ENCODE measurements at places on chromosomes 2 and 18.

DNA sequence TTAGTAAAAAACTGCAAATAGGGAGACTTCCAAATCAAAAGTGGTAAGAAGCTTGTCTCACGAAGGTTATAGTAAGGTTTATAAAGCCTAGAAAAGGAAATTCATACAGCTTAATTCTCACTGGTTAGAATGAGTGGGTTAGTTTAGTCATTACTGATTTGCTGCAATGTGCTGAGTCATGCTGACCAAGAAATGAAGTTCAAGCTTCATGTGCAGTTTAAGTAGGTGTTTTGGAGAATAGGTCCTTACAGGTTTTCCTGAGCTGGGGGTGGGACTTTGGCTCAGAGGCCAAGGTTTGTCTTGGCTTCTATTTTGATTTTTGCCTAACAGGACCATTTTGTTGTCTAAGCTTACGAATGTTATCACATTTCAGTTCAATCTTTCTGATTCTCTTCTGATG lies 15.1 kb downstream of the CLIP4 start:
- DNase-seq = peak; percentile 91

DNA sequence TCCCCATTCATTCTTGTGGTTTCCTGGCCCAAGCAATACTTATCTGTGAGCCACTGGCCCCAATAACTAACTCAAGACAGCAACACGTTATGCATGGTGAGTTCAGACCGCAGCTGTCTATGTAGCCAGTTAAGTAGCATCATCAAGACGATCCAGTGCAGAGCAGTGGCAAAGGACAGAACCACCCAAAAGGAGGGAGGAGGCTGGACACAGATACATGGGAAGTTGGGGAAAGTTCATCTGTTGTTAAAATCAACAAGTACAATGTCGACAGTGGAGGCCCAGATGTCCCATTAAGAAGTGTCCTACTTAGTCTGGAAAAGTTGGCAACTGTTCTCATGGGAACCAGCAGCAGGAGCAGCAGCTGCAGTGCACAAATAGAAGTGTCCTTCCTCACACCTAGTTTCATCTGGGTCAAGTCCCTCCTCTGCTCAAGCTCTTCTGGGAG lies 106.9 kb upstream of the THOC1 start:
- DNase-seq = no peak

DNA sequence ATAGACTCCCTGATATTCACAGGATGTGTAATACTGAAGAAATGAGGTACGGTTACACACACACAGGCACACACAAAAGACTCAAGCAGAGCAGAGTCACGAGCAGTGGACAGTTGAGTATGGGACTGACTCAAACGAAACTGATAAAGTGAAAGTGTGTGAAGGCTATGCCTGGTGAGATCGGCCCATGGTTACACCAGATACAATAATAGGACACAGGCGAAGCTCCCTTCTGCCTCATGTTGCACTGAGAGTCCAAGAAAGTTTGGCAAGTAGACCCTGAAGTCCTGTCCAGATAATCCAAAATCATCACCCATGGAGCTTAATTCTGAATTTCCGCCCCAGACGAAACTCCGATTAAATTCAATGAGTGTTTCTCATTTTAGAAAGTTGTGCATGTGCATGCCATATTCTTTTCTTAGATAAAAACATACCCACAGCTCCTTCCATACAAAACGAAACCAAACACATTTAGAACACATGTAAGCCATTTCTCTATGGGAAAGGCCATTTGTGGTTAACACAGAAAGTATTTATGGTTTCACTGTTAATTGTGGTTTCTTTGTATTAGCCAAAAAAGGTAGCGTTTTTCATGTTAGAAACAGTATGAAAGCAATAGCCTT lies 567.6 kb downstream of the PLCL1 start:
- DNase-seq = no peak

- DNase-seq = no peak
Observed at GRCh38 chr2:235507928-235508327, 14.1 kb downstream of the AGAP1 start.

GRCh38 chr2:66127656-66128055 lies 307.3 kb upstream of the MEIS1 start:
- DNase-seq = no peak

GRCh38 chr2:179020156-179020750 lies 29.7 kb downstream of the CCDC141 start:
- DNase-seq = no peak

- DNase-seq = no peak
Observed at GRCh38 chr2:23042216-23042906, 342.6 kb upstream of the KLHL29 start.

- no peak for DNase-seq
Observed at GRCh38 chr2:220123751-220124150, 496.3 kb downstream of the SLC4A3 start.

- no peak for DNase-seq
Observed at GRCh38 chr2:119104414-119104813, 54.1 kb downstream of the C1QL2 start.

- DNase-seq = no peak
Observed at GRCh38 chr2:101231240-101231639, 21.4 kb upstream of the CNOT11 start.

- no peak for DNase-seq
Observed at GRCh38 chr2:239746559-239747246, 278.4 kb downstream of the NDUFA10 start.

- no peak for DNase-seq
Observed at GRCh38 chr2:239351687-239352086, 49.1 kb downstream of the HDAC4 start.

- DNase-seq = no peak
Observed at GRCh38 chr2:234422273-234422732, 74.6 kb downstream of the ARL4C start.

GRCh38 chr18:58590254-58590653 lies 38.6 kb downstream of the ALPK2 start:
- no peak for DNase-seq

DNA sequence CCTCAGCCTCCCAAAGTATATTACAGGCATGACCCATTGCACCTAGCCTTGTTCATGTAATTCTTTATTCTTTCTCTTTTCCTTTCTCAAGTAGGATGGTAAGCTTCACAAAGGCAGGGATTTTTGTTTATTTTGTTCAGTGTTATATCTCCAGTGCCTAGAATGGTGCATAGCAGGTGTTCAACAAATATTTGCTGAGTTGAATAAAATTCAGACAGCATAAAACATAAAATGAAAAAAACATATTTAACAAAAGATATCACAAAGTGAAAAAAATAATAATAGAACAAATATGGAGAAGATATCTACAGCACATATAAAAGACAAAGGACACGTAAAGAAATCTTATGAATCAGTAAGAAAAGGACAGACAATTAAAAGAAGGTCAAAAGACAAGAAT lies 8.8 kb downstream of the PREPL start:
- no peak for DNase-seq

GRCh38 chr2:49404108-49404507 lies 249.8 kb upstream of the FSHR start:
- DNase-seq = no peak

- DNase-seq = no peak
Observed at GRCh38 chr2:141316606-141317005, 814.2 kb downstream of the LRP1B start.

DNA sequence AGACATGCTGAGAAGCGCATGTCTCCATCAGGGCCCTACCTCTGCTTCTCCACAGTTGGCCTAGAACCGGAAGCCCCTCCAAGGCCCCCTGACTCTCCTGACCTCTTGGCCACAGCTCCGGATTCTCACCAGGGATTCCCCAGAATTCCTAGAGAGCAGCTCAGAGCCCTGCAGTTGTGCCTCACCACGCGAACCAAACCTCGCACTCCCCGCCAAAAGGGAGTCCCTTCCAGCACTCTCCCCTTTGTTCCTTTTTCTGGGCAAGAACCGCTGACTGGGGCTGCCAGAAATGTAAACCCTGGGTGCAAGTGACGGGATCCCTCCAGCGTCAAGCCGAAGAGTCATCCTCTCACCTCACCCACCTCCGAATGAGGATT lies 36.7 kb downstream of the AFF3 start:
- no peak for DNase-seq

- DNase-seq = peak; percentile 13
Observed at GRCh38 chr2:197145471-197146056, 165.0 kb downstream of the ANKRD44 start.

DNA sequence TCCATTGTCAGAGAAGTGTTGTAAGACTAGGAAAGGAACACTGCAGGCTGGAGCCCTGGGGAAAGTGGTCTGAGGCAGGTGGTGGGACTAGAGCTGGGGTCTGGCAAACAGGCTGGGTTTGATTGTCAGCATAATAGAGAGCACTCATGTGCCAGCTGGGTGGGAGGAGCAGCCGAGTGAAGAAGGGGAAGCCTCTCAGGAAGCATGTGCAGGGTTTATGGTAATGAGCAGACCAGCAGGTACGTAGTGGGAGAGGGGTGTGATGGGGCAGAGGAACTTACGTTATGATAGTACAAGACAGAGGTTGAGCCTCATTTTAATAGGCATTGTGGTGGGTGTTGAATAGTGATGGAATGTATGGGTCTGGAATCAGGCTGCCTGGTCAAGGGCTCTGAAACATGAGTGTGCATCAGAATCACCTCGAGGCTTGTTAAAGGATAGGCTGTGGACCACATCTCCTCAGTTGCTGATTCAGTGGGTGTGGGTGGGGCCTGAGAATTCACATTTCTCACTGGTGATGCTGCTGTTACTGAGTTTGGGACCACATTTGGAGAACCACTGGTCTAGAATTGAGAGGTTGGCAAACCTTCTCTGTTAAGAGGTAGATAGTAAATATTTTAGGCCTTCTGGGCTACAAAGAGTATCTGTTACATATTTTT lies 1.7 kb upstream of the MGAT5 start:
- DNase-seq = no peak

GRCh38 chr2:99806758-99807157 lies 316.9 kb upstream of the REV1 start:
- DNase-seq = no peak

DNA sequence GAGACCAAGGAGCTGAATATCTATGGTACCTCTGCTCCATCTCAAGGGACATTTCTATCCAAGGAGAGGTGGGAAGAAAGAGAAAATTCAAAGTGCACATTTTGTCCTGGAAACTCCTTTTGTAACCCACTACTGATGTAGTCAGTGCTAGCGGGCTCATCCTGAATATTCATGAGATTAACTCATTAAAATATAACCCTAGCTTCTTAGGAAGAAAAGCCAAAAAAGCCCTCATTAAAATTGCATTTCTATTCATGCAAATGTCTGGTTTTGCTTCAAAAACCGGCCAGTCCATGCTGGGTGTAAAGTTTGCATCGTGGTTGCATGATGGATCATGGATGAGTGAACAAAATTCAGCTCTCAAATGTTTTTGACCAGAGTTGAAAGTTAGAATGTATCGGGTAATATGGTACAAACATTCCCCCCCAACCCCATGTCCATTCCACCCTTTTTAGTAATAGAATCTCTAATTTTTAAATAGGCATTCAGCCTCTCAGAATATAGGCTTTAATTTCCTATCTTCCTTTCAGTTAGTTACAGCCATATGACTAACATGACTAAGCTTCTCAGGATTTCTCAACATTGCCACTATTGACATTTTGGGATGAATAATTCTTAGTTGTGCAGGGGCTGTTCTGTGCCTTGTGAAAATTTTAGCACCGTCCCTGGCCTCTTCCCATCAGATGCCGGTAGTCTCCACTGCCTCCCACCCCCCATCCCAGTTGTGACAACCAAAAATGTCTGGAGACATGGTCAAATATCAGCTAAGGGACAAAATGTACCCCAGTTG lies 104.2 kb upstream of the RND3 start:
- no peak for DNase-seq

- no peak for DNase-seq
Observed at GRCh38 chr2:11527001-11527400, 6.8 kb upstream of the GREB1 start.

DNA sequence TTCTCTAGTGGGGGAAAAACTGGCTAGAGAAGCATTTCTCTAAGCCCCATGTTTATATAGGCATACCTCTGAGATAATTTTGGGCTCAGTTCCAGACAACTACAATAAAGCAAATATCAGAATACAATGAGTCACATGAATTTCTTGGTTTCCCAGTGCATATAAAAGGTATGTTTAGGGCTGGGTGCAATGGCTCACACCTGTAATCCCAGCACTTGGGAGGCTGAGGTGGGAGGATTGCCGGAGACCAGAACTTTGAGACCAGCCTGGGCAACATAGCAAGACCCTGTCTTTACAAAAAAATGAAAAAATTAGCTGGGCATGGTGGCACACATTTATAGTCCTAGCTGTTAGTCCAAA lies 22.2 kb downstream of the TSN start:
- DNase-seq = no peak

GRCh38 chr2:232791518-232791917 lies 15.2 kb upstream of the KCNJ13 start:
- DNase-seq = no peak

DNA sequence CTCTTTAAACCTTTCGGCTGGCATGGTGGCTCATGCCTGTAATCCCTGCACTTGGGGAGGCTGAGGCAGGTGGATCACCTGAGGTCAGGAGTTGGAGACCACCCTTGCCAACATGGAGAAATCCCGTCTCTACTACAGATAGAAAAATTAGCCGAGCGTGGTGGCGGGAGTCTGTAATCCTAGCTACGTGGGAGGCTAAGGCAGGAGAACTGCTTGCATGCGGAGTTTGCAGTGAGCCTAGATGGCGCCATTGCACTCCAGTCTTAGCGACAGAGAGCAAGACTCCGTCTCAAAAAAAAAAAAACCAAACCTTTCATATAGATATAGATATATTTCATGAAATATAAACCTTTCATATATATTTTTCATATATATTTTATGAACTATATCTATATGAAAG lies 864.7 kb downstream of the TRIB2 start:
- no peak for DNase-seq

DNA sequence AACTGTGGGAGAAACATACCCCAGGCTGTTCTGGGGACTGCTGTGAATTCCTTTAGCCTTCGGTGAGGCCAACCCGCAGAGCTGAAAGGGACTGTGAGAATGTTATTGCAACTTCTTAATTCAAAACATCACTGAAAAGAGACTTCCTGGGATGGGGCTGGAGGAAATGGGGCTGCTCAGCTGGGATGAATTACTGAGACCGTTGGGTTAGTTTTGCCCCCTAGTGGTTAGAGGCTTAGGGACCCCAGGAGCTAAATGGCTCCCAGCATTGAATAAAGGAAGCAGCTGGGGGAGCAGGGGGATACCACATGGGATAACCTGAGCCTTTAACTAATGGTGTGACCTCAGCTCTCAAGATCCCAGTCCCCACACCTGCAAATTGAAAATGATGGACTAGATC lies 941.1 kb upstream of the FANCL start:
- no peak for DNase-seq

DNA sequence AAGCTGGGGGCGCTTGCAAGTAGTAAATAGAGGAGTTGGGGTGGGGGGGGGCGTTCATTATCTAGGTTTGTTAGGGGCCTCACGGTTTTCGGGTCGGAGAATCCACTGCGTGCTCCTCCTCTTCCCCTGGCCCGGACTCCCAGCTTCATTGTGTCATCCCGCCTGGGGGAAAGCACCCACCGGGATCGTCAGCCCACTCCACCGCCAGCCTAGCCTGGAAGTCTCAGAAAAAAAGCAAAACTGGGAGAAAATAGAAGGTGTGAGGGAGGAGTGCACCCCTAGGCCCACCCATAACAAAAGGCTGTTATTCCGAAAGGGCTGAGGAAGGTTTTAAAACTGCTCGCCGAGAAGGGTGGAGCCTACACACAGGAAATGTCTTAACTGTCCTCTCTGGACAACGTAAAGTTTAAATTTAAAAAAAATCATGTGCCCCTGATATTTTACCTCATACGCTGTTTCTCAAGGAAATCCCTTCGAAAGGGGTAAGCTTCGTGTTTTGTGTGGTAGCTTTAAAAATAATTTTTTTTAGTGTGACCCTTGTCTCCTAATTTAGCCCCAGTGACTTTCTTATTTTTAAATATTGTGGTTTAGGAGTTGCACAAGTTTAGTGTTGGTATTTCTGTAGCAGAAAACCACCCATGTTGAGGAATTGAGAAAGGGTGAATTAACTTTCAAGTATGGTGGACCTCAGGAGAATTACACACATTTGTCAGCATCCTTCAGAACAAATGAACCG lies 104.2 kb downstream of the SPTBN1 start:
- peak; percentile 39 for DNase-seq
